ENCODE measurements at places on chromosomes 4 and X.

DNA sequence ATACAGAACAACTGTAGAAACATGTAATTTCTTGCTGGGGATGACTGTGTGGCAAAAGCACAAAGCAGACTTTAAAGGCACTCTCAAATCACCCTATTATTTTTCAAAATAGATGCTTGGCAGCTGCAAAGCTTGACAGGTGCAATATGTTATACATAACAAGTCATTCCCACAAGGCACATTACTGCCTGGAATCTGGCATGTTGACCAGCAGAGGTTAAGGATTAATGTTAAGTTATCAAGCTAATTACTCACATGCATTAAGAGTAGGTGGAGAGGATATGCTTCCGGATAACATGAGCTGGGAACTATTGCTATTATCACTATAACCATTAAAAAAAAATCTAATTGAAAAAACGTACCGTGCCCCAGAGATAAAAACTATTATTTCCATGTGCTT is 17.8 kb downstream of the ANOS1 start:
- DNase-seq = no peak

DNA sequence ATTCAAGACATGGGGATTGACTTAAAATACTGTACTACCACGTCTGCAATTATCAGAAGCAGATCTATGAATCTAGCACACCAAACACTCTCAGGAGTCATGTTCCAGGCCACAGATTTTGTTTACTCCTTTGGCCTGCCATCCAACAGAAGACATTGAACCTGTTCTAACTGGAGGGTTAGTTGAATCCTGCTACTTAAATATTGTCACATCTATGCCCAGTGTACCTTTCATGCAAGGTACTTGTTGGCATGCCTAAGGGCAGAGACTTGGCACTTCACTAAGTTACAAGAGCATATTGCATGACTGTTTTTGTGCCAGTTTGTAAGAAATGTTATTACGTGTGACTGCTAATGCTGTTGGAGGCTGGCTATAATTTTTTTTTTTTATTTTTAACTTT is 126.9 kb upstream of the BCOR start:
- DNase-seq = no peak

DNA sequence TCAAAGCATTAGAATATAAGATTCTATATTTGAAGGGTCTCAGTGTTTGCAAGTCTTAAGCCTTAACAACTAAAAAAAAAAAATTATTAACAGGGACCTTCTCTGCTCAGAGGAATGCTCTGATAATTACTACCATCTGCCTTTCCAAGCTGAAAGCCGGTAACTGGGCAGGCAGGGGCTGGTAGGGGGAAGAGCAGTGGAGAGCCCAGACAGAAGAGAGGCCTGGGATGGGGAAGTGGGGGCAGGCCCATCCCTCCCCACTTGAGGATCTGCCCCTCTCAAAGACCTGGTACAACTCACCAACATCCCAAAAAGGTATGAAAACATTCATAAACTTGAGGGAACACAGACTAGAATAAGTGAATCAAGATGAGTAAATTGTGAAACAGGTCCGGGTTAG is 113.9 kb downstream of the QDPR start:
- no peak for DNase-seq

GRCh38 chrX:81348388-81348787 is 146.5 kb downstream of the SH3BGRL start:
- no peak for DNase-seq

DNA sequence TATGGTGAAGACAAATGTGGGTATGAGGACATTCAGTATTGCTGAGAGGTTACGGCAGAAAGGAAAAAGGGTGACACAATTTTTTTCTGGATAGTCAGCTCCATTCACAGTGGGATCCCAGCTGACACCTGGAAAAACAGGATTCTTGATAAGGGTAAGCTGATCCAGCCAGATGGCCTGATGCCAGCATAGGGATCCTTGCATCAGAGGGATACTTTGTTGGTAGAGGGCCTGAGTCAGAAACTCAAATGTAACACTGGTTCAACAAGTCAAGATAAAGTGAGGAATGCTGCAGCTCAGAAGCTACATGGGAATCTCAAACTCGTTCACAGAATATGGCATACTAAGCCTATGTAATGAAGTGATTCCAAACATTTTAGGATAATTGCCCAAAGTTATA is 726.7 kb downstream of the C4orf33 start:
- no peak for DNase-seq

- DNase-seq = no peak
Observed at GRCh38 chr4:124537971-124538370, 174.6 kb downstream of the ANKRD50 start.

GRCh38 chr4:60729194-60729593 is 470.9 kb upstream of the ADGRL3 start:
- no peak for DNase-seq

DNA sequence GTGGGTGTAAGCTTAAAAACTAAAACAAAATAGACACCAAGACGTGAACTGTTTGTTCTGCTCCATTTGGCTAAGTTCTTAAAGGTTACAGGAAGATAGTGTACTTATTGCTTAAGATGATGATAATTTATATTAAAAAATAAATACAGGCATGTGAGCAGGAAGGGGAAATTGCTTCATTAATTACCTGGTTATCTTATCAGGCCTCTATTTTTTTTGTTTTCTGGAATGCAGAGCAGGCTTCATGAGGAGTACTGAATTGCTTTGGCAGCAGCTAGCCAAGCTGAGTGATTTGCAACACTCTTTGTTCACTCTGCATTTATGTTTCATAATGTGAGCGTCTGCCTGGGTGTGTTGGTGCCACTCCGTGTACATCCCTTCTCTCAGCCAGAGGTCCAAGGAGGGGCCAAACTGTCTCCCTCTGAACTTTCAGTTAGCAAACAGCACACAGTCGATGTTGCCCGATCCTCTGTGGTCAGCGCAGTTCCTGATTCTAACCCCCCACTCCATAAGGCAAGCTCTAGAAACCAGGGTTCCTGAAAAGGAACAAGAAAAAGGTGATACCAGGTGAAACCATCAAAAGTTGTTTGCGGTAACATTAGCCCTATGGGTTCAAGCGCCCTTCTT is 348.2 kb downstream of the SPRY1 start:
- no peak for DNase-seq

- DNase-seq = no peak
Observed at GRCh38 chrX:15988661-15989603, 134.3 kb upstream of the AP1S2 start.

GRCh38 chrX:46676399-46677356 is 82.2 kb downstream of the SLC9A7 start:
- no peak for DNase-seq

DNA sequence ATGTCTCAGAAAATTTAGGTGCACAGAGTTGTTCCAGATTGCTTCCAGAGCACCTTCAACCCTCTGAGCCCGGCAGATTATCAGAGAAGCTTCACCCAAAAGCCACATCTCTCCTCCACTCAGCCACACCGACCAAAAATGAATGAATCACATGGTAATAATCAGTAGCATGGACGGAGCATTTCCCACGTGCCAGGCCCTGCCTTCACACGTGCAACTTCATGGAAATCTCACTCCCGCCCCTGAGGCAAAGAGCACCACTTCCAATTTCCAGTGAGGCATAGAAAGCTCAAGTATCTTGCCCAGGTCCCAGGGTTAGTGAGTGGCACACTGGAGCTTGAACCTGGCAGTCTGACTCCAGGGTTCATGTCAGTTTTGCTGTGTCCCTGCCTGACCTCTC is 56.5 kb downstream of the RELL1 start:
- no peak for DNase-seq

DNA sequence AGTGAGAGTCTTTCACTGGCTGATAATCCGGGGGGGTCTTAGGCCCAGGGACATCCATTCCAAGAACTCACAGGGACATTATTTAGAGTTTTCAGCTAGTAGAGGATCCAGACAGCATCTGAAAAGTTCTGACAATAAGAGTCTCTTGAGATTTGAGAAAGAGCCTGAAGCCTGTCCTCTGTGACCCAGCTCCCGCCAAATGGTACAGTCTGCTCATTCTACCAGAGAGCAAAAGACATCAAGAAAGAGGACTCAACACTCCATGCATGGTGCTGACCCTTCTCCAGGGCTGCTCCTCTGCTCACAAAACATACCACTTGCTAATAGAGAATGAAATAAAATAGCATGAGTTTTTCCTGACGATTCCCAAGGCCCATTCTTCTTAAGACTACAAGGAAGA is 162.0 kb downstream of the ATP10D start:
- DNase-seq = no peak

- no peak for DNase-seq
Observed at GRCh38 chr4:12576409-12576808, 907.7 kb downstream of the RAB28 start.

- DNase-seq = no peak
Observed at GRCh38 chrX:42107495-42108488, 184.4 kb upstream of the CASK start.

- DNase-seq = no peak
Observed at GRCh38 chr4:54067166-54067565, 2.8 kb upstream of the CHIC2 start.

GRCh38 chr4:115986573-115986972 is 873.2 kb upstream of the NDST4 start:
- DNase-seq = no peak

DNA sequence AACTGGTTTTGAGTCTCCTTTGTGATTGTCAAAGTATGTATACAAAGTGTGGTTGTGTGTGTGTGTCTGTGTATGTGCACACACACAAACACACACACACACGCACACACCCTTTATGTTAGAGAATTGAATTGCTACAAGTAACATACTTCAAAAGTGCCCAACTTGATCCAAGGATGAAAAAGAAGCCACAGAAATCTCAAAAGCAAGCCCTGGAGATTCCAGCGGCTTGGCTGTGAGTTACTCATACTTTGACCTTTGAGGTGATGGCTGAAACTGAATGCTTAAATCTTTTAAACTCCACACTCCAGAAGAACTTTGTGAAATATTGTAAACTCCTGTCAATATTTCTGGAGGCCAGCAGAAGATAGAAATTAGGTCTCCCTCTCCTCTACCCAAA is 168.4 kb upstream of the NRK start:
- DNase-seq = no peak

DNA sequence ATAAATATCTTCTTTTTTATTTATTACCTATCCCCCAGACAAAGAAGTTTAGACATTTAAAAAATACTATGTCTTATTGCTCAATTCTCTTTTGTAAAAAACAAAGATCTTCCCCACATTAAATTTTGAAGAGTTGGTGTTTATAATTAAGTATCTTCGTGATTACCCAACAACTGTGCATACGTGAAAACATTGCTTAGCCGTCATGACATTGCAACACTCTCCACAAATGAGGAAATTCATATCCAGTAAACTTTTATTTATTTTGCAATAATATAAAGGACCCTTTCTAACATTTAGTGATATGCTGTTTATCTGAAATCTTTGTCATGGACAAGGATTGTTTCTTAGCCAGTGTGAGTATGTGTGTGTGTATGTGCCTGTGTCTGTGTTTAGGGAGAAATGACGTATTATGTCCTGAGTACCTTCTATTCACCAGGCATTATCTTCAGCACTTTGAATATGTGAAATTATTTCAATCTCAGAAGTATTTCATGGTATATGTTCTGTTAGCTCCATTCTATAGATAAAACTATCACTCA is 26.1 kb upstream of the EREG start:
- DNase-seq = no peak
